Upper lobe of right lung (tissue), 1 donor: ENCODE measurements at places on chromosomes 5 and 9. TPM values are rescaled to one million over a fixed set of nuclear protein-coding genes. Genes with fewer than 3 reads are reported as not detected.
A peak's percentile ranks its signal among the peaks of the same experiment; 100 is the strongest.

DNA sequence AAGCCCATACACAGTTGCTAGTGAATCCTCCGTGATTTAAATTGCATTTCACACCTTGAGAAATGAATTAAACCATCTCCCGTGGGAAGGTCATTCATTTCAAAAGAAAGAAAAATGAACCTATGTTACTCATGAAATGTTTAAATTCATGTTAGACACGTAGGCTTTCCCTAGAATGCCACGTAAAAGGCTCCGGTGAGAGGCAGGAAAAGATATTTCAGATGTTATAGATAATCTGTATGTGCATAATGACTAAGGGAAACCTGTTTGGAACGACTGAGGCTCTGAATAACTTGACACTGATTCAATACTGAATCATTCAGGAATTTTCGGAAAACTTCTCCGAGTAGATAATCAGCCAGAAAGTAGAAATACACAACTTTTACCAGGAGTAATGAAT is 134.3 kb upstream of the ICE1 start:
- H3K27ac ChIP-seq, result no peak overlapping the region
- no peak for DNase-seq
- no peaks in the 10 kb centered on the region for H3K36me3 ChIP-seq
- no peak overlapping the region for H3K4me3 ChIP-seq
- no peaks in the 10 kb centered on the region for H3K27me3 ChIP-seq
- H3K4me1 ChIP-seq, result no peaks in the 10 kb centered on the region

Gene ENHO
- 0.61 TPM for total RNA-seq

GRCh38 chr5:138064526-138064925 is 19.3 kb upstream of the WNT8A start:
- H3K36me3 ChIP-seq, result no peaks in the 10 kb centered on the region
- no peaks in the 10 kb centered on the region for H3K4me1 ChIP-seq
- no peak overlapping the region for H3K4me3 ChIP-seq

DNA sequence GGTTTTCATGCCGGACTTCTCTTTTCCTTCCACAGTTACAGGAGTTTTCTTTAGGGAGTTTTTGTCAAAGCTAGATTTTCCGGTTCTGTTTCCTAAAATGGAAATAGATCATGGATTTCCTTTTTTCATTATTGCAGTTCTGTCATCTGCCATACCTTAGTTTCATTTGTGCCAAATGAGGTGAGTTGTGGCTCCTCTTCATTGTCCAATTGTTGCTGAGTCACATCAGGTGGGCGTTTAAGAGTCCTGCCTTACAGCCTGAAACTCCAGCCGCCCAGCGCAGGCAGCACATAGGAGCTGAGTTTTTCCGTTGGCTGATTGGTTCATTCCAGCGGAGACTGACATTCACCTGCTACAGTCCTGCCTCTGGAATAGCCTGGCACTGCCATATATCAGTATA is 14.1 kb downstream of the SLC25A25 start:
- no peak for DNase-seq
- no peaks in the 10 kb centered on the region for H3K27me3 ChIP-seq
- H3K27ac ChIP-seq, result peak overlapping the region; percentile 66

DNA sequence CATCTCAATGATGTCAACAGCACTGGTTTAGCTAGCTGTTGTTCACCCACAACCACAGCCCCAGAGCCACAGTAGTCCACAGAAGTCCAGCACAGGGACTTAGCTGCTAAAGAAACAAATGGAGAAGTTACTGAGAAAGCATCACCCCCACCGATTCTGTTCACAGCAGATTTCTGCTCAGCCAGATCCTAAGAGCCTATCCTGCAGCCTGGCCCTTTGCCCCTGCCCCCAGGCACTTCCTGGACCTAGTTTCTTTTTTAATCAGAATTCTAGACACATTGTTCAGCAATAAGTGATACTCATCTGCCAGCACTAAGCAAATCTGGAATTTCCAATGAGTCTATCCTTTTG is 7.4 kb downstream of the B4GALT1 start:
- DNase-seq, result peak; percentile 74
- H3K4me3 ChIP-seq, result peak overlapping the region; percentile 5
- no peaks in the 10 kb centered on the region for H3K36me3 ChIP-seq
- peaks cover 98% of the 10 kb centered on the region for H3K4me1 ChIP-seq

Gene PRUNE2
- 7.4 TPM for total RNA-seq

- no peak overlapping the region for H3K27ac ChIP-seq
- peaks cover 11% of the 10 kb centered on the region for H3K4me1 ChIP-seq
- no peak overlapping the region for H3K4me3 ChIP-seq
- DNase-seq, result no peak
These were observed 30.3 kb downstream of the FOXD1 start for GRCh38 chr5:73418244-73418691.

- H3K4me3 ChIP-seq, result no peak overlapping the region
- no peak for DNase-seq
- H3K27ac ChIP-seq, result no peak overlapping the region
- H3K27me3 ChIP-seq, result no peaks in the 10 kb centered on the region
- no peaks in the 10 kb centered on the region for H3K36me3 ChIP-seq
These were observed 85.0 kb downstream of the HMHB1 start for GRCh38 chr5:143896966-143897365.

GRCh38 chr5:141402553-141403243 is at the start of gene PCDHGA9:
Gene PCDHGA9 (plus strand): TSS chr5:141402778. CDS start chr5:141402953, 175 bp downstream.
- H3K27ac ChIP-seq, result no peak within 1 kb of the TSS
- peak within 1 kb of the TSS; percentile 25 for H3K4me3 ChIP-seq
- H3K27me3 ChIP-seq, result peaks cover 7% of the 10 kb centered on the region
- DNase-seq, result no peak

Gene RANBP17
- 17.8 TPM for total RNA-seq

- peak; percentile 58 for DNase-seq
- no peaks in the 10 kb centered on the region for H3K36me3 ChIP-seq
- peak overlapping the region; percentile 59 for H3K27ac ChIP-seq
- no peaks in the 10 kb centered on the region for H3K27me3 ChIP-seq
These were observed 25.3 kb downstream of the STXBP1 start for GRCh38 chr9:127637322-127637847.

- H3K4me3 ChIP-seq, result no peak overlapping the region
- DNase-seq, result no peak
- no peaks in the 10 kb centered on the region for H3K36me3 ChIP-seq
- H3K27me3 ChIP-seq, result no peaks in the 10 kb centered on the region
- peaks cover 12% of the 10 kb centered on the region for H3K4me1 ChIP-seq
These were observed 215.8 kb upstream of the TRIM32 start for GRCh38 chr9:116471093-116471906.

GRCh38 chr5:75152860-75153259 is 83.8 kb downstream of the ANKRD31 start:
- H3K4me1 ChIP-seq, result no peaks in the 10 kb centered on the region
- no peaks in the 10 kb centered on the region for H3K36me3 ChIP-seq
